IPS DF 6.9 (cell line): ENCODE measurements at places on chromosomes 4 and X.

DNA sequence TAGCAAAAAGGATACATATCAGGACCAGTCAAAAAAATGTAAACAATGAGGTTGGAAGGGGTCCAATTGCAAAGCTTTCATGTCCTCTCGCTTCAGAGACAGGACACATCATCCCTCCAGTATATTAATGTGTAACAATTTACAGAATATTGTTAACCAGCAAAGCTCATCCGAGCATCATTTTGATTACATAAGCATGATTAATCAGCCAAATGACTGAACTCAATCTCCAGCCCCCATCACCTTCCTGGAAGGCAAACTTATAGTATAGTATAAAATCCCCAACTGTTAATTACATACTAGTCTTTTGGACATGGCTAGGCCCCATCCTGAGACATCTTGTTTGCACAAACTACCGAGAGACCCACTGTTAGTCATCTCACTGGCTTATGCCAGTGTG, 77.6 kb upstream of the TRAM1L1 start:
- H3K27ac ChIP-seq, result no peak overlapping the region
- no peak overlapping the region for H3K4me3 ChIP-seq
- no peak for DNase-seq
- no peaks in the 10 kb centered on the region for H3K4me1 ChIP-seq

- no peaks in the 10 kb centered on the region for H3K4me1 ChIP-seq
- no peak overlapping the region for H3K27ac ChIP-seq
- no peaks in the 10 kb centered on the region for H3K27me3 ChIP-seq
- DNase-seq, result no peak
- H3K36me3 ChIP-seq, result no peaks in the 10 kb centered on the region
- no peak overlapping the region for H3K4me3 ChIP-seq
Observed at GRCh38 chr4:144499777-144500176, 146.2 kb upstream of the HHIP start.

- H3K27ac ChIP-seq, result no peak overlapping the region
- H3K4me3 ChIP-seq, result no peak overlapping the region
- no peaks in the 10 kb centered on the region for H3K27me3 ChIP-seq
- DNase-seq, result no peak
- no peaks in the 10 kb centered on the region for H3K4me1 ChIP-seq
Observed at GRCh38 chrX:69178592-69178991, 13.3 kb upstream of the PJA1 start.

DNA sequence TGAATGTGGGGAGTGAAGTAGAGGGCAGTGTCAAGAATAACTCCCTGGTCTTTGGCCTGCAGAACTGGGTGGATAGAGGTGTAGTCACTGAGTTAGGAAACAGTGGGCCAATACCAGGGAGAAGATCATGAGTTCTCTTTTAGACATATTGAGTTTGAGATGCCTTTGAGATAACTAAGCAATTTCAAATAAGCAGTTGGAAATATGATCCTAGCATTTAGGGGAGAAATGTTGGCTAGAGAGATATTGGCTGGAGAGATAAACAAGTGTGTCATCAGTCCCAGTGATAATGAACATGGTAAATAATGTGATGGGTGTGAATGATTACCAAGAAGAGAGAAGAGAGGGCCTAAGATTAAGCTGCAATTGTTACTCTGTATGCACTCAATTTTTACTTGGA, 95.3 kb upstream of the HPRT1 start:
- no peak for DNase-seq
- no peaks in the 10 kb centered on the region for H3K4me1 ChIP-seq
- H3K4me3 ChIP-seq, result no peak overlapping the region
- no peak overlapping the region for H3K27ac ChIP-seq
- H3K27me3 ChIP-seq, result no peaks in the 10 kb centered on the region

GRCh38 chr4:66681962-66682361, 863.3 kb downstream of the CENPC start:
- no peaks in the 10 kb centered on the region for H3K27me3 ChIP-seq
- no peaks in the 10 kb centered on the region for H3K36me3 ChIP-seq
- DNase-seq, result no peak
- H3K27ac ChIP-seq, result no peak overlapping the region
- no peak overlapping the region for H3K4me3 ChIP-seq
- H3K4me1 ChIP-seq, result no peaks in the 10 kb centered on the region
